ENCODE measurements at places on chromosomes 16 and 17.
A peak's percentile ranks its signal among the peaks of the same experiment; 100 is the strongest.

- DNase-seq: no peak
Observed at GRCh38 chr17:65449495-65449894, 112.0 kb downstream of the AXIN2 start.

DNA sequence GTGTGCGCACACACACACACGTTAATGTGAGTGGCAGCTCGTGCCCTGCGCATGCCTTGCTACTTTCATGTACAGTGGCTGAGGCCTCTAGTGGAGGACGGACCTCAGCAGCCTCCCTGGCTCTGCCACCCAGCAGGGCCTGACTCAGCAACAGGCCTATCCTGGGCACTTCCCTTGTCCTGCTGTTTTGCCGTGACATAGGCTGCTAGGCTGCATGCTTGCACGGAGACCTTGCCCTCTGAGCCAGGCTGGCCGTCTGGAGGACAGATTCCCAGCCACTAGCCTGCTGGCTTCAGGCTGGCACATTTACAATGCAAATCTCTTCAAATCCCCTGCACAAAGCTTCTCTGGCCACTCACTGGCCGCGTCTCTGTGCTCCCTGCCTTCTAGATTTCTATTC lies 9.5 kb downstream of the RNF213 start:
- no peak for DNase-seq

DNA sequence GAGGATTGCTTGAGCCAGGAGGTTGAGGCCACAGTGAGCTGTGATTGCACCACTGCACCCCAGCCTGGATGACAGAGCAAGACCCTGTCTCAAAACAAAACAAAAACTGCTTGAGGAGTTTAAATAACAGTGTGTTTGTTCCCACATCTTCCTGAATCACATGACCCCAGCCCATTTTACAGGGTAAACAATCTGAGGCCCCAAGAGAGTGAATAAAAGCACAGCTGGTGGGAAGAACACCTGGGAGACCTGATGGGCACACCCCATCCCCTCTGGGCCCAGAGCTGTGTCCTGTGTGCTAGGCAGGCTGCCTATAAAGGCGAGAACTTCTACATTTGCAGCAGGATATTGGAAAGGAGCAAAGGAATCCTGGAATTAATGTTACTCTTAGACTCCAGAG lies 69.6 kb downstream of the PLXDC1 start:
- no peak for DNase-seq

DNA sequence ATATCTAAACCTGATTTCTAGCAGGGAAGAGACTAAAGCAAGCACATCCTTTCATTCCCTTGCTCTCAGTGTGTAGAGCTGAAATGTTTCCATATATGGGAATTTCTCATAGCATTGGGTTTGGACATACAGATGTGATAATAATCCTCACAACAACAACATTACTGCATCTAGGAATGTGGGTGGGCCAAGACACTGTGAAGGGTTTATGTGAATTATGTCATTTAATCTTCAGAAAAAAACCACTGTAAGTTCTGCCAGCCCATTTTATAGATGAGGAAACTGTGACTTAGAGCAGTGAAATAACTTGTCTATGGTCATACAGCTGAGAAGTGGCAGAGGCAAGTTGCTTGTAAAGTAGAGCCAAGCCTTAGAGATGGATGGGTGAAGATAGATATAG lies 5.2 kb downstream of the OMG start:
- DNase-seq: no peak

- peak; percentile 88 for DNase-seq
Observed at GRCh38 chr17:7651665-7652387, 1.1 kb downstream of the ATP1B2 start.

DNA sequence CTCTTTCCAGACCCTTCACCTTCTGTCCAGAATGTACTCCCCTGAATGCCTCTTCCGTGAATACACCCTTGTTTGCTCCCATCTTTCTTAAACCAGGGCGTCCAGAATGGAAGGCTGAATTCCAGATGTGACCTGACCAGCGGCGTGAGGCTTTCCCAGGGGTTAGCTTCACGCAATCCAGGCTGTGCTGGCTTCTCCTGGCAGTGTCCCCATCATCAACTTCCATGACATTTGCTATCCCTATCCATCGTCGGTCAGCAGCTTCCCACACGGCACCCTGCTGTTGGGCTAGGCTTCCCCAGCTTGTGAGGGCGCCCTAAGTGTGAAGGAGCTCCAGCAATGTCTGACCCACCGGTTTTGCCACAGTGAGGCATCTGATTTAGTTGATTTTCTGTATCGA lies 339.8 kb upstream of the TNRC6C start:
- no peak for DNase-seq

GRCh38 chr17:50190603-50191358 lies 10.7 kb downstream of the COL1A1 start:
- DNase-seq: peak; percentile 57

DNA sequence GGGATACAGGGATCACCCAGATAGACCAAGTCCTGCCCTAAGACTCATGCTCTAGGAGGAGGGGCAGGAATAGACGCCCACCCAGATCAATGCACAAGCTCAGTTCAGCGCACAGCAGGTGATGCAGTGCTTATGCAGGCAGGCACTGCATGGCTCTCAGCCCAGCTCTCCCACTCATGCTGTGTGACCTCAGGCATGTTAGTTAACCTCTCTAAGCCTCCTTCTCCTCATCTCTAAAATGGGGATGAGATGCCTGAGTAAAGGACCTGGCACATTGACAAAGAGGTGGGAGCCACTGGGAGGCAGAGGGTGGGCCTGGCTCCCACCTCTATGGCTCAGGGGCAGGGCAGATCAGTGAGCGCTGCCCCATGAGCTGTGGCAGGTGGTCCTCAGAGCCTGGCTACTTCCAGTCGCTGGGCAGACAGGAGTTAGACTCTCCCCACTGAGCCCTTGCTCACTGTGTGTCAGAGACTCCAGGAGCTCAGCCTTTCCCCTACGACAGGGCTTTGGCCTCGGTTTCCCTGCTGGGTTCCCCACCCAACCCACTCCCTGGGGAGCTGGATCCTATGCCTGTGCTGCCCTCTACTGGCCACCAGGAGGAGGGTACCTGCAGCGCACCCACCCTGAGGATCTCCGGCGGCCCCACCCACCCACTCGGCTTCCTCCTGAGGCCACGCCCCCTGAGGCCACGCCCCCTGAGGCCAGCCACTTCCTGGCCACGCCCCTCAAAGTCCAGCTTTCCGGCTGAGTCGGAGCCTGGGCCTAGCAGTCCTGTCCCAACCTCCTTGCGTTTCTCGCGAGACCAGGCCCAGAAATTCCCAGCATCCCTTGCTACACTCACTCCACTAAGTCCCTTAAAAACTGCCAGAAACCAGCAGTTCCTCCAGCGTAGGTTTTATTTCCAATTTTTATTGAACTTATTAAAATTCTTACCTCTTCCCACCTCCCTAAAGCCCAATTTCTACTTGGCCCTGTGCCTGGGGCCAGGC lies 196.1 kb downstream of the GSG1L start:
- peak; percentile 84 for DNase-seq

DNA sequence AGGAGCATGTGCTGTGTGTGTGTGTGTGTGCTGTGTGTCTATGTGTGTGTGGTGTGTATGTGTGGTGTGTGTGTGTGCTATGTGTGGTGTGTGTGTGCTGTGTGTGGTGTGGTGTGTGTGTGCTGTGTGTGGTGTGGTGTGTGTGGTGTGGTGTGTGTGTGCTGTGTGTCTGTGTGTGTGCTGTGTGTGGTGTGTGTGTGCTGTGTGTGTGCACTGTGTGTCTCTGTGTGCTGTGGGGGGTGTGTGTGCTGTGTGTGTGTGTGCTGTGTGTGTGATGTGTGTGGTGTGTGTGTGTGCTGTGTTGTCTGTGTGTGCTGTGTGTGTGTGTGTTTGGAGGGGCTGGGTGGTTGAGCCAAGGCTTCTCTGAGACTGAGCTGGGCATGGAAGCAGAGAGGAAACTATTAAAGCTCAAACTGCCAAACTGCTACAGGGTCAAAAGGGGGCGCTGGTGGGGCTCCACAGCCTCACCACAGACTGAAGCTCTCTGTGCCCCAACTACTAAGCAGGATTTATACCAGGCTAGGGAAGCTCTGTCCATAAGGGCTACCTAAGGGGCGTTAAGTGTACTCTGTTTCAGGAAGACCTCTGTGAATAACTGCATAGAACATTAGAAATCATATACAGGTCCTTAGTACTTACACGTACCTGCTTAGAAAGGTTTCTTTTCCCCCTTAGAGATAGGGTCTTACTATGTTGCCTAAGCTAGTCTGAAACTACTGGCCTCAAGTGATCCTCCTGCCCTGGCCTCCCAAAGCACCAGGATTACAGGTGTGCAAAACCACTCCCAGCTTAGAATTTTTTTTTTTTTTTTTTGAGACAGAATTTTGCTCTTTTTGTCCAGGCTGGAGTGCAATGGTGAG lies 27.8 kb upstream of the GHDC start:
- DNase-seq: peak; percentile 60

GRCh38 chr16:11051879-11052808 lies 107.8 kb downstream of the CLEC16A start:
- DNase-seq: no peak

- DNase-seq: no peak
Observed at GRCh38 chr16:21524068-21524751, 75.2 kb upstream of the METTL9 start.

DNA sequence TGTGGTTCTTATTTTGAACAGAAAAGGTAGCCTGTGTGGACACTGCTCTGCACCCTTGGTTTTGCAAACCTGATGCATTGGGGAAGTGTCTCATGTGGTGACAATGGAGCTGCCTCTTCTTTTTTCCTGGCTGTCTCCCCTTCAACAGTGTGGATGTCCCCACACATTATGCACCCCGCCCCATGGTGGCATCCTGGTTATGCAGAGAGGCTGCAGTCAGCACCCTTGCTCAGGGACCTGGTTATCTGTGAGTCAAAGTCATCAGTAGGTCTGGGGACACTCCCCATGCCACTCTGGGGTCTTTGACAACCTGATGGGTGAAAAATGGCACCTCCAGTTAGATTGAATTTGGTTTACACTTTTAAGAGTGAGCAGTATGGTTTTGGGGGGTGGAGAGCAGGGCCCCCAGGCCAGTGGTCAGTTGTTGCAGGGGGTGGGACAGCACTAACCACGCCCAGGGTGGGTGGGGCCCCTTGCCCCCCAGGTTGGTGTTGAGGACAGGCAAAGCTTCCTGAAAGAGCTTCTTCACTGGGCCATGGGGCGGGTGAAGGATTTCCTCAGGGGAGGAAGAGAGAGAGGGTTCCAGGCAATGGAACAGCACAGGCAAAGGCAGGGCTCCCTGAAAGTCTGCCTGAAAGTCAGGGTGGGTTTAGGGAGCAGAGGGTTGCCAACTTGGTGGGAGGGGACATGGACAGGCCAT lies 24.6 kb upstream of the KCNJ12 start:
- DNase-seq: no peak

DNA sequence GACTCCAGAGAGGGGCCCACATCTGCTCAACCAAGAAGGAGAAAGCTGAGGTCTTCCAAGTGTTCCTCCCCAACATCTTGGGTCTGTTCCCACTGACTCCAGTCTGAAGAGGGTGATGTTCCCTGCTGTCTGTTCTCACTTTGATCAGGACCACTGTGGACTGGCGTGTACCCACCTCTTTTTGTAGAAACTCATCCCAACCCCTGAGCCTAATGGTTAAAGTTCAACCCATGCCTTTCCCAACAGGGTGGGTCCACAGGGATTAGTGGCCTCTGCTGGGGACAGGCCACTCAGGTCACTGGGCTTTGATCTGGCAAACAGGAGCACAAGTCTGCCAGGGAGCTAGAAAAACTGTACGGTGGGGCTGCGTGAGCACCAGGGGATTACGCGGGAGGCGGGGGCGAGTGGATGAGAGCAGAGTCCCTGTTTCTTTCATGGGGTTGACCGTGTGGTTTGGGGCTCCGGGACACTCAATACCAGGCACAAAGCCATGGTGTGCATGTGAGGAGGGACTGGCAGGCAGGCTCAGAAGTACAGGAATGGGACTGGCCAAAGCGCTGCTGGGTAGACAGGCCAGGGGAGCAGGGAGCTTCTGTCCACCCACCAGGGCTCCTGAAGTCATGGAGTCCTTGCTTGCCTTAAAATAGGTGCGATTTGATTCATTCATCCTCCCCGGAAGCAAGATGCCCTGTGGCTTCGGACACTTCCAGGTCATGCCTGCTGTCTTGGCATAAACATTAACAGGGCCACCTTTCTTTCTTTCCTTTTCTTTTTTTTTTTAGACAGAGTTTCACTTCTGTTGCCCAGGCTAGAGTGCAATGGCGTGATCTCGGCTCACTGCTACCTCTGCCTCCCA lies at the start of gene CA5A:
Gene CA5A, minus strand, starts transcription at position 155 of the 856 bp plus-strand sequence. Its CDS starts 79 bp downstream, at position 76.
- no peak for DNase-seq

DNA sequence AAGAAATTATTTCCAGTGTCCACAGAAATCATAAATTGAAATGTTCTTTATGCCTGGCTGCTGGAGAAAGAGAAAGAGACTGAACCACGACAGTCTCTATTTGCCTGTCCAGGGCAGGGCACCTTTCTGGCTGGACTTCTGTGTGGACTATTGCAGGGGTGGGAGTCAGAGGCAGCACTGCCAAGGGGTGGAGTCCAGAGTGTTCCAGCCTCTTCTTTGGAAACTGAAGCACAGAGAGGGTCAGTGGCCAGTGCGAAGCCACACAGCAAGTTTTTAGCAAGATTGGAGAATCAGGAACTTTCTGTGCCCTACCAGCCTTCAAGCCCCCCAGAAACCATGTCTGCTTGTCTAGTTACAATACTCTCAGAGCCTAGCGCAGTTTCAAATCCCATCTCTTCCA lies 15.3 kb downstream of the KCNG4 start:
- no peak for DNase-seq

GRCh38 chr17:7173687-7174602 lies 5.2 kb downstream of the ASGR1 start:
- peak; percentile 63 for DNase-seq

DNA sequence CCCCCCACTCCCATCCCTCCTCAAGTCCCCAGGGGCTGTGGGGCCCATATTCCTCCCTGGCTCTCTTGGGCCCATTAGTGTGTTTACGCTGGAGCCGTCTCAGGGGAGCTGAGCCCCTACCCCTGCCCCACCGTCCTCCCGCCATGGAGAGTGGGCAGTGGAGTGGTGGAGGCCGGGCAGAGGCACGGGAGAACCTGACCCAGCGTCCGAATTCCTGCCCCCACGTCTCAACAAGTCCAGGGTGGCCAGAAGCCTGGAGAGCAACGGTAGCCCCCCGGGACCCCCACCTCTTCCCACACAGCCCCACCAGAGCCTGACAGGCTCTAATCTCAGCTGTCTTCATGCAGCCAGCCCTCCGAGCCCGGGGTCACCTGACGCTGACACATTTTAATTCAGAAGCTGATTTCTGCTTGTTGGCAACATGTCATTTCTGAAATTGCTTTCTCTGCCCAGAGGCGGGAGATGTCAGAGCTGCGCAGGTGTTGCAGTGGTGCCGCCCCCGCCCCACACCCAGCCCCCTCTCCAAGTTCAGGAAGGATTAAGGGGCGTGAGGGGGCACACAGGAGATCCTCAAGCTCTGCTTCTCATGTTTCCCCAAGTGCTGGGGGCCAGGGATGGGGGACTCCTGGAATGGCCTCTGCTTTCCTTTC lies 32.6 kb downstream of the WNT9B start:
- DNase-seq: no peak

DNA sequence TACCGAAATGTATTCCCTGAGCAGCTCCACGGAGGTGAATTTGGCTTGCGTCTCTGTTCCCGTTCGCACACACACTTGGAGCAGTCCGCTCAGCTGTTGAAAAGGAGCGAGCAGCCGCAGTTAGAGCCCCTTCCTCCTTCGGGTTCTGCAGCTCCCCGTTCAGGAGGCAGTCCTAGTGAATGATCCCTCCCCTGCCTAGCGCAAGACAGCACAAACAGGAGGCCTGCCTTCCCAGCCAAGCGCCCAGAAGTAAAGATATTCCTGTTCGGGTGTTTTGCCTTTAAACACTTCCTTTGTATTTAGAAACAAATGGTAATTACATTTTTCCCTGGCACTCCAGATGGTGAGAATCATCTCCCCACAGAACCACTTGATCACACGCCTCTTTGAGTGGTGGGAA lies 64.7 kb downstream of the ABCC12 start:
- DNase-seq: no peak

GRCh38 chr17:45293413-45294211 lies 23.2 kb downstream of the MAP3K14 start:
- peak; percentile 90 for DNase-seq
